ENCODE measurements at places on chromosomes 7 and 10. TPM values are rescaled to one million over a fixed set of nuclear protein-coding genes. Genes with fewer than 3 reads are reported as not detected.

NAT16 gene
- total RNA-seq, result not detected

NEUROD6 gene
- not detected for total RNA-seq

MSRB2 gene
- total RNA-seq, result 6.7 TPM

CDHR1 gene
- total RNA-seq, result under 0.01 TPM

Measured in hematopoietic multipotent progenitor cell (in vitro differentiated cells).